A549 treated with ZK216348 at 1 μM for 4 hours (cell line): ENCODE measurements at places on chromosomes 11 and 22. TPM values are rescaled to one million over a fixed set of nuclear protein-coding genes. Genes with fewer than 3 reads are reported as not detected.

CLCF1 gene
- 31.1 to 50.6 TPM (median 43.0 TPM) in 5 replicates for total RNA-seq

ARHGAP1 gene
- 43.6 to 62.6 TPM (median 55.2 TPM) in 5 replicates for total RNA-seq

CARD18 gene
- not detected in 5 replicates for total RNA-seq

GNAZ gene
- total RNA-seq: 1.8 to 3.3 TPM (median 2.7 TPM) in 5 replicates

ANGPTL5 gene
- total RNA-seq: 0.13 TPM in 1 of 5 replicates, not detected in the others

ALDH3B1 gene
- 91.9 to 140 TPM (median 128 TPM) in 5 replicates for total RNA-seq

TNNT3 gene
- total RNA-seq: 0.27 TPM in 1 of 5 replicates, not detected in the others

GAL3ST3 gene
- total RNA-seq: not detected in 5 replicates

OR5B21 gene
- total RNA-seq: not detected in 5 replicates

TMEM45B gene
- 0.07 to 0.41 TPM (median 0.38 TPM) in 3 of 5 replicates, not detected in the others for total RNA-seq

PGM2L1 gene
- 6.7 to 20.1 TPM (median 15.4 TPM) in 5 replicates for total RNA-seq

CDC45 gene
- total RNA-seq: 22.2 to 27.0 TPM (median 24.4 TPM) in 5 replicates

PRG3 gene
- total RNA-seq: not detected in 5 replicates

PLAAT2 gene
- total RNA-seq: 0.28 to 0.77 TPM (median 0.64 TPM) in 5 replicates

LDHAL6A gene
- total RNA-seq: not detected in 5 replicates

MS4A3 gene
- not detected in 5 replicates for total RNA-seq

UVRAG gene
- 8.6 to 12.2 TPM (median 9.8 TPM) in 5 replicates for total RNA-seq

NLRP10 gene
- not detected in 5 replicates for total RNA-seq

ELFN2 gene
- total RNA-seq: 3.5 to 9.6 TPM (median 8.7 TPM) in 5 replicates

MRGPRF gene
- total RNA-seq: 0.06 to 0.09 TPM in 2 of 5 replicates, not detected in the others

OR8D2 gene
- not detected in 5 replicates for total RNA-seq

GPR83 gene
- total RNA-seq: 0.06 to 0.09 TPM (median 0.07 TPM) in 4 of 5 replicates, not detected in the other

CWC15 gene
- 28.0 to 40.1 TPM (median 28.6 TPM) in 5 replicates for total RNA-seq

C11orf16 gene
- total RNA-seq: not detected in 5 replicates

P2RY6 gene
- total RNA-seq: 3.9 to 12.7 TPM (median 8.7 TPM) in 5 replicates

APOA4 gene
- not detected in 5 replicates for total RNA-seq

OR51B2 gene
- total RNA-seq: not detected in 5 replicates

OR52I2 gene
- total RNA-seq: not detected in 5 replicates

OVOL1 gene
- 0.08 to 0.15 TPM (median 0.09 TPM) in 3 of 5 replicates, not detected in the others for total RNA-seq

CASP12 gene
- not detected in 5 replicates for total RNA-seq

MIOX gene
- total RNA-seq: not detected in 5 replicates

POU2F3 gene
- not detected in 5 replicates for total RNA-seq

CLDN5 gene
- not detected in 5 replicates for total RNA-seq

TTC38 gene
- 13.0 to 17.8 TPM (median 14.8 TPM) in 5 replicates for total RNA-seq

C11orf42 gene
- total RNA-seq: not detected in 5 replicates

PNPLA5 gene
- total RNA-seq: not detected in 5 replicates

NUCB2 gene
- total RNA-seq: 27.8 to 39.7 TPM (median 32.9 TPM) in 5 replicates

CAPN5 gene
- 5.6 to 12.4 TPM (median 8.7 TPM) in 5 replicates for total RNA-seq

MS4A6A gene
- not detected in 5 replicates for total RNA-seq

UCP3 gene
- total RNA-seq: 0.97 to 2.8 TPM (median 1.3 TPM) in 5 replicates

RFPL3 gene
- not detected in 5 replicates for total RNA-seq

TEX54 gene
- not detected in 5 replicates for total RNA-seq

CLNS1A gene
- total RNA-seq: 149 to 218 TPM (median 154 TPM) in 5 replicates
